Activated CD8-positive, alpha-beta T cell treated with anti-CD3 and anti-CD28 coated beads for 36 hours (primary cell): ENCODE measurements at places on chromosomes 4 and X. TPM values are rescaled to one million over a fixed set of nuclear protein-coding genes. Genes with fewer than 3 reads are reported as not detected.

The PPP4R3C gene
- not detected for total RNA-seq

The AKAP4 gene
- total RNA-seq = not detected

- H3K36me3 ChIP-seq = no peaks in the 10 kb centered on the region
- H3K27me3 ChIP-seq = no peaks in the 10 kb centered on the region
- DNase-seq = no peak
- H3K4me3 ChIP-seq = peak overlapping the region; percentile 34
Measured at GRCh38 chr4:15232366-15233263, 195.2 kb upstream of the C1QTNF7 start.

GRCh38 chr4:102988429-102989020, 31.0 kb downstream of the SLC9B1 start:
- H3K4me3 ChIP-seq = no peak overlapping the region
- peaks cover 20% of the 10 kb centered on the region for H3K4me1 ChIP-seq
- peaks cover 17% of the 10 kb centered on the region for H3K36me3 ChIP-seq
